ENCODE measurements at places on chromosomes 2 and 18.

DNA sequence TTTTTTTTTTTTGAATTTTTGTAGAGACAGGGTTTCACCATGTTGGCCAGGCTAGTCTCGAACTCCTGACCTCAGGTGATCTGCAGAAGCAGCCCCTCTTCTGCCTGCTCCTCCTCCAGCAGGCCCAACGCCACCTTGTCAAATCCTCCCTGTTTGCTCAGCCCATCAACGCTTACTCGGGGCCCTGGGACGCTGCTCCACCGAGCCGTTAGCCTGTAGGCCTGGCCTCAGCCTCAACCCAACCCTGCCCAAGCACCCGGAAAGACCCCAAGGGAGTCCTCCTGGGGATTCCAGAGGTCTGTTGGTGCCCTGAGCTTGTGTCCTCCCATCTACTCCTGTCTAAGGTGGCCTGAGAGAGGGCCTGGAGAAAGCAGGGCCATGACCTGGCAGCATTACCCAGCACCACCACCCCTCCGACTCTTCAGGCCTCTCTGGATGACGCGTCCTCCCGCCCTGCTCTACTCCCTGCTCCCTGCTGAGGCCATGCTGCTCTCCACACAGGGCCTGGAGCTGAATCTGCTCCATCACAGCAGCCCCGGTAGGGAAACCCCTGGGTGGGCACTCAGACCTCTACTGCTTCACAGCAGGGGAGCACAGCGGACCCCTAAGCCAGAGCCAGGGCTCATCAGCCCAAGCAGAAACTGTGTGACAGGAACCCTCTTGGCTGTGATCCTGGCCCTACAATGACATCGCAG lies 3.2 kb downstream of the STK25 start:
- DNase-seq: no peak

DNA sequence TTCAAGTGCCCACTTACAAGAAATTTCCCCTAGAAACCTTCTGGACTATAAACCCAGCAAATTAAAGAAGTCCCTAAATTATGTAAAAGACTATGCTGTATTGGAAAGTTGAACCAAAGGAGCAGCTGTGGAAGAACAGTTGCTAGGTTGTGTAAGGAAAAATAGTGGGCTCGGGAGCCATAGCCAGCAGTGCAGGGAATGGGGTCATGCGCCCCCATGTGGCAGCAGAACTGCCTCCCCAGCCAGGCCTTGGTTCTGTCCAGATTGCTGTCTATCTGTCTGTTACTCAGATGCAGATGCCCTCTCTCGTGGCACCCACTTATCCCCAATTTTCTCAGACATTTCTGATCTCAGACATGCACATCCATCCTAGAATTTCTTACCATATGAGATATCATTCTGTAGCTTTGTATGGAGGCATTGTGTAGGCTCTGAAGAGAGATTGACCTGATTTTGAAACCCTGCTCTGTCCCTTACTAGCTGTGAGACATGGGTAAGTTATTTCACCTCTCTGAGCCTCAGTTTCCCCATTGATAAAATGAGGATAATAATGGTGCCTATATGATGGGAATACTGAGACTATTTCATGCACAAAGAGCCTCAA lies 258.3 kb downstream of the SS18 start:
- no peak for DNase-seq

DNA sequence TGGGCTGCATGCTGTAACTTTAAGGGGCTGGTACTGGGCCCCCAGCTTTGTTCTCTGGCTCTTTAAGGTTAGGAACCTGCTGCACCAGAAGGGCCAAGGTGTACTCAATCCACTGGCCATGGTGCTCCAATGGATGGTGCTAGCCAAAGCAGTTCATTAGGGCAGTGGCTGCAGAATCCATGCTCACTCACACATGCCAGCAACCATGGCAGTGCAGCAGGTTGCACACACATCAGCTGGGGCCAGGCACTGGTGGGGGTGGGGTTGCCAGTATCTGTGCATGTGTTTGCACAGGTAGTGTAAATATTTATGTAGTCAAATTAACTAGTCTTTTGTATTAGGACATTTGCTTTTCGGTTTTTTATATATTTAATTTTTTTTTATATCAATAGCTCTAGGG lies 228.3 kb upstream of the EPC2 start:
- DNase-seq: no peak

DNA sequence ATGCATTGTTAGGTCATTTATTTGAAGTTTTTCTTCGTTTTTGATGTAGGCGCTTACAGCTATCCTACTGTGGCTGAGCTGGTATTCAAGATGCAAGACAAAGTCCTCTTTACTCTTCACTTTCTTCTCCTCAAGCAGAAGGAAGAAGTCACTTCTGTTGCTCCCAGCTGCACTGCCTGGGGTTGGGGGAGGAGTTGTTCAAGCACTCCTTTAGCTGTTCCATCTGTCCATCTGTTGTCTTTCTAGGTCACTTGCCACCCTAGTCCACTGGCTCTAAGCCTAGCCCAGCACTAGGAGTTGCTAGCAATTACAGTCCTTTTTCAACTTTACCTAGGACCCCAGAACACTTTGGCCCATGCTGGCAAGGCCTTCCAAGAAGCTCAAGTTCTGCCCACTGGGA lies 200.6 kb upstream of the RBMS1 start:
- no peak for DNase-seq

DNA sequence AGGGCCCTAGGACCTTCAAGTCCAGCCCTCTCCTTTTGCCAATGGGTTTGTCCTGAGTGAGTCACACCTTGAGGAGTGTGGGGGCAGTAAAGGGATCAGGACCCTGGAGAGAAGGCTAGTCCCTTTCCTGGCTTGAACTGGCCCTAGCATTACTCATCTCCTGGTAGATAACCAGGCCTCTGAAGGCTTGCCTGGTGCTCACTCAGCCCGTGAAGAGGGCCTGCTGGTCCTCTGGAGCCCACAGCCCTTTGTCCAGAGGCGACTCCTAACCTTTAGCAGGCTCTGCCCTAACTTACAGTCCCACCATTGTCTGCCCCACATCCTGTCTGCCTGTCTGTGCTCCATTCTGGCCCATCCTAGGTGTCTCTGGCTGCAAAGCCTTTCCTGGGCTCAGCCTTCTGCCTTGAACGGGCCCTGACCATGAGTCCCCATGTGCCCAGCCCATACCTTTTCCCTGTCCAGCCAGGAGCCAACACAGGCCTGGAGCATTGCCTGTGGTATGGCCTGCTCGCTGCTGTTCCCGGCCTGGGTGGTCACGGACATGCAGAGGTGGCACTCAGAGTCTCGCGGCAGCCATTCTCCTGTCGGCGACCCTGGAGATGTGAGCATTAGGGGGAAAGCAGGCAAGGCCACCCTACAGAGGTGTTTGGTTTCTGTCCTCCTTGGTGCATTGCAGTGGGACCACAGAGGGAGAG lies 5.0 kb downstream of the SFTPB start:
- no peak for DNase-seq

- no peak for DNase-seq
Measured at GRCh38 chr2:189421644-189422043, 19.6 kb upstream of the WDR75 start.

- no peak for DNase-seq
Measured at GRCh38 chr2:160813506-160813858, 319.9 kb upstream of the RBMS1 start.

DNA sequence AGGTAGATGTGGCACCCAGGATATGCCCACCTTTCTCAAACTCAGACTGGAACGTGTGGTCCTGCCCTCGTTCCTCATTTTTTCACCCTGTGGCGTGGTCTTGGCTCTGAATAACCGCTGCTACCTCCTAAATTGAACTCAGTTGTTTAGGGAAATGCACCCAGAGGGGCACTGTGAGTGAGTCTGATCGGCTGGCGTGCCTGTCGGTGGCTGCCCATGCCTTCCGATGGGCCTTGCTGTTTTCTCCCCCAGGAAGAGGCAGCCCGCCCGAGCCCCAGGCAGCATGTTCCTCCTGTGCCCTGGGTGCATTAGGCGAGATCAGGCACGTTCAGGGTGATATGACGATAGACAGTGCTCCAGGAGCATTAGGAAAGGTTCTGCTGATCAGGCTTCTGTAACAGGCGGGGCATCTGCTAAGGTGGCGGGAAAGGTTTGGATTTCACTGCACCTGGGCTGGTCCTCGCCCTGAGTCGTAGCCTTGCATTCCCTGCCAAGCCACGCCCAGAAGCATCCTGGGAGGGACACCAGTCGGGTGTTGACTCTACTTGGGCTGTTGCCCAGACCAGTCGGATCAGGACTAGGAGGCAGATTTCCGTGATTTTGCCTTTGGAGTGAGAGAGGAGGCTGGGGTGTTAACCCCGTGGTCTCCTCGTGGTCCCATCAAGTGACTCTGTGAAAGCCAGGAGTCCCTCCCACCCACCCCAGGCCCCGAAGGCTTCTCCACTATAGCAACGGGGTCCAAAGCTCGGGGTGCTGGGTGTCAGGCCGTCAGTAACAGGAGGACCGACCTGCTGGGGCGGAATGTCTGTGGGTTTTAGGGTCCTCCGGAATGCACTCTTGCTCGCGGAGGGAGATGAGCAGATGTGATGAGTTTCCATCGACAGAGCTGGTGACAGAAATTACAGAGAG lies 75.1 kb downstream of the SH3BP4 start:
- no peak for DNase-seq

GRCh38 chr18:9690418-9691188 lies 17.5 kb upstream of the RAB31 start:
- DNase-seq: no peak

GRCh38 chr2:172086241-172087206 lies 1.2 kb downstream of the DLX1 start:
- no peak for DNase-seq

DNA sequence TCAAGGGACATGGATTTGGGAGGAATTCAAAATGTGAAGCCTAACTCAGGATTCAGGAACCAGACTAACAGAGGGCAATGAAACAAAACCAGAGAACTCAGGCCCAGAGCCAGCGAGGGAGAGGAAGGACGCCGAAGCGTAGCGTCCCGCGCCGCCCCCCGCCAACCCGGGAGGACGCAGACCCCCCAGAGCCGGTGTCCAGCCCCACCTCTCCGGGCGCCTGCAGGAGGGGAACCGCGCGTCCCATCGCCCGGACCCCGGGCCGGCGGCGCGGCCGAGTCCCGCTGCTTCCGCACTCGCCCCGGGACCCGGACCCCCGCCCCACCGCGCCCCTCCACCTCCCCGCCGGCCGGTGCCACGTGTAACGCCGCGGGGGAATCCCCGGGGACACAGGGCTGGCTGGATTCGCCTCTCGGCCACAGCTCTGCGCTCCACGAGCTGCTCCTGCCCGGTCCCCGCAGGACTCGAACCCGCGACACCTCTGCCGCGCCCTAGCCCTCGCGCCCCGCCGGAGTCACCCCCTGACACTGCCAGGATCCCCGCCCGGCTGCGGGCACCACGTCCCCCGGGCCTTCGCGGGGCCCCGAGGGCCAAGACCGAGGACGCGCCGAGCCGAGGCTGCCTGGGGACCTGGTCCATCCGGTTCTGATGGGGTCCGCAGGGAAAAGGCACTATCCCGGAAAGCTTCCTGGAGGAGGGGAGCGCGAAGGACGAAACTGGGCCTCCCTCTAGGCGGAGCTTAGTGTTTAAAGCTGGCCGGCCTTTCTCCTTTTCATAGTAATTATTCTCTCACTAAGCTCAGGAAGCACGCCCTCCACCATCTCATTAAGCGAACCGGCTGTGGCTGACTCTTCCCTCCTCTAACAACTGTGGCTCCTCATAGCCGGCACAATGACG lies 40.4 kb upstream of the FAM124B start:
- DNase-seq: no peak
